M059J (cell line): ENCODE measurements at places on chromosomes 5 and 9. TPM values are rescaled to one million over a fixed set of nuclear protein-coding genes. Genes with fewer than 3 reads are reported as not detected.

The MRPL22 gene
- total RNA-seq: 55.4 and 57.6 TPM in 2 replicates

DNA sequence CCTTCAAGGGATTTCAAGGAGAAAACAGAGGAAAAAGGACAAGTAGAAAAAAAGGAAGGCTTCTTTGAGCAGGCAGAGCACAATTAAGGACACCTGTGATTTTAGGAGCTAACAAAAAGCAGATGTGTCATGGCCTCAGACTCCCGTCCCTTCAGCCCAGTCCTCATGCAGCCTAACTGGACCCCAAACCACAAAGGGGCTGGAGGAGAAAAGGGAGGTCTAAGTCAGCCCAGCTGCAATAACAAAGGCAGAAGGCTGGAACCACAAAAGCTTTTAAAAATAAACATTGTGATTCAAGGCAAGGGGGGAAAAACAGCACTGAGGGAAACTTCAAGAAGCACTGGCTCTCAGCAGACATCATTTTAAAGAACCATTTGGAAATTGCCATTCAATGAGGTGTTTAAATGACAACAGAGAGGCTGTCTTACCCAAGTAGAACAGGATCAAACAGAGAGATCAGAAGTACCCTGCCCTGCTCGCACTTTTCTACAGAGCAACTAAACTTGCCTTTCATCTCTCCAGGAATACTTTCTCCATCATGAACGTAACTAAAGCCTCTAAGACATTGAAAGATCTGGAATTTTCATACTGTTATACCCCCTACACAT, 89.3 kb downstream of the SEMA5A start:
- DNase-seq: peak; percentile 85

The CARTPT gene
- total RNA-seq: not detected in 2 replicates

The CCDC152 gene
- 1.6 and 3.0 TPM in 2 replicates for total RNA-seq

DNA sequence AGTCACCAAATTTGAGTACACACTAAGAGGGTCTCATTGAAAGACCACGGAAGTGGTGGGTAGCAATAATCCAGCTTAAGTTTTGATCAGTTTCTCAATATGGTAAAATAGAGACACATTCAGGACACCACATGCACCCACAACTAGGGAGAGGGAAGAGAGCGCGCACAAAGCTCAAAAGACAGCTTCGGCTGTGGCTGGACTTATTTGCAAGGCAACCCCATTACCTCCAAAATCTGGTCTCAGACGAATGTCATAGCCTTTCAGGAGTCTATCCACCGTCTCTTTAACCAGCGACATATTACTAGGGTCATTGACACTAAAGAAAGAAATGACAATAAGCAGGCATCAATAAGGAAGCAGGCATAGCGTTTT, 443 bp downstream of the GABRB2 start:
- DNase-seq: no peak

The C8G gene
- 0.89 TPM in 1 of 2 replicates, not detected in the other for total RNA-seq

DNA sequence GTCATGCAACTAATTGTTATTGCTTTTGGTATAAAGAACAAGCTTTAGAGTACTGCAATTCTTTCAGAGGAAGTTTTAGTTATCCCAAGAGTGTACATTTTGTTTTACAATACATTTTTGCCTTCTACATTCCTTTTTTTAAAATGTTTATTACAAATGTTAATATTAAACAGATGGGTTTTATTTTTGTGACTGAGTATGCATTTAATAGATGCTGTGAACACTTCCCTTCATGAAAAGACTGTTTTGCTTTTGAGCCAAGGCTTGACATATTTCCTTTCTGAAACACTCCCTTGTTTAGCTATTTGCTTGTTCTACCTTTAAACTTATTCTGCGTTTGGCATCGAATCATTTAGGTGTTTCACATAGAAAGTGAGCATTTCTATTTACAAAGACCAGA, 14.8 kb upstream of the ZNF474 start:
- DNase-seq: no peak
